Activated CD4-positive, alpha-beta T cell treated with anti-CD3 and anti-CD28 coated beads for 48 hours (primary cell): ENCODE measurements at places on chromosomes 5 and 9.

DNA sequence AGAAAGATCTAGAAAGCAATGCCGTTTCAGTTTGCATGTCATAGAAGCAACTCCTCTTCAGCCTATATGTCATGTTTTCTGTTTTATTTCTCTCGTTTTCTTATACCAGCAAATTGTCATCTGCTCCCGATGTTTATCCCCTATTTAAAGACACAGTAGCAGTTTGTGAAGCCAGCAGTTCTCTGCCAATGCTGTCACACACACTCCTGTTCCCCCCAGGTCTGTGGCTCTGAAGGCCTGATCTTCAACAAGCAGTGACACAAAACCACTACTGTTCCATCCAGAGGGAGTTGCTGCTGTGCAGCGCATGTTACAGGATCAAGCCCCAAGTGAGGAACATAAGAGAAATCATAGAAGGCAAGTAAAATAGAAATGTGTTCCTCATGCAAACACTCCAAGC, 364.1 kb upstream of the SLC30A5 start:
- DNase-seq = no peak

DNA sequence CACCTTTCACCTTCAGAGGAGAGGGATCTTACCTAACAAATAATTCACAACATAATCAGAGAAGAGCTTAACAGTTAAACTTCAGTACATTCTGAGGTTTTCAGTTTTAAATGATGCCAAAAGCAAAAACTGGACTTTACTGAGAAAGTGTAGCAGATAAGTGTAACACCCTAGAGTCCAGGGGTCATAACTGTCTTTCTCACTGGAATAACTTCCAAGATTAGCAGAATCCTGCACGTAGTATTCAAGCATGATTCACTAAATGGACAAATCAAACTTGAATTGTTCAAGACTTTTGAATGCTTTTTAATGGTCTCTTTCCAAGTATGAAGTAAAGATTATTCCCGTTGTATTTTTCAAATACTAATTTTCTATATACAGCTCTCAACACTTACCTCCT, 180.1 kb upstream of the NREP start:
- DNase-seq = no peak

DNA sequence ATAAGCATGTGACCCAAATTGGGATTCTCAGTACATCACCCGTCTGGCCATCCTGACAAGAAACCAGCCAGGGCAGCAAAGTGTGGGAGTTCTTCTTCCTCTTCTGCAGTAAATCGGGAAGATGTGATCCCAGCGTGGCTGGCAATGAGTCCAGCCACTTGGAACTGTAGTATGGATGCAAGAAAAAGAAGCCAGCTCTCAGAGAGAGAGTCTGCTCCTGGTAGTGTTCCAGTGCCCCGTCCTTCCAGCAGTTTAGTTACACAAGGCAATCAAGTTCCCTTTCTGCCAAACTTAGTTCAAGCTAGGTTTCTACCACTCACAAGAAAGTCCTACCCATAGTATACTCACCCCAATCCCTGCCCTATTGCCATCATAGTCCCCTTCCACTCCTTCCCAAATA, 65.6 kb downstream of the CDK5RAP2 start:
- no peak for DNase-seq

- no peak for DNase-seq
Measured at GRCh38 chr5:176491101-176491502, 42.9 kb downstream of the FAF2 start.

- no peak for DNase-seq
Measured at GRCh38 chr5:127001621-127002296, 28.6 kb downstream of the MARCHF3 start.
